Endothelial cell of umbilical vein (primary cell): ENCODE measurements at places on chromosomes 13 and 19.

- no peak for DNase-seq
Measured at GRCh38 chr13:92894447-92894846, 332.2 kb upstream of the GPC6 start.

GRCh38 chr13:87331178-87331577, 340.0 kb upstream of the SLITRK5 start:
- DNase-seq: no peak

DNA sequence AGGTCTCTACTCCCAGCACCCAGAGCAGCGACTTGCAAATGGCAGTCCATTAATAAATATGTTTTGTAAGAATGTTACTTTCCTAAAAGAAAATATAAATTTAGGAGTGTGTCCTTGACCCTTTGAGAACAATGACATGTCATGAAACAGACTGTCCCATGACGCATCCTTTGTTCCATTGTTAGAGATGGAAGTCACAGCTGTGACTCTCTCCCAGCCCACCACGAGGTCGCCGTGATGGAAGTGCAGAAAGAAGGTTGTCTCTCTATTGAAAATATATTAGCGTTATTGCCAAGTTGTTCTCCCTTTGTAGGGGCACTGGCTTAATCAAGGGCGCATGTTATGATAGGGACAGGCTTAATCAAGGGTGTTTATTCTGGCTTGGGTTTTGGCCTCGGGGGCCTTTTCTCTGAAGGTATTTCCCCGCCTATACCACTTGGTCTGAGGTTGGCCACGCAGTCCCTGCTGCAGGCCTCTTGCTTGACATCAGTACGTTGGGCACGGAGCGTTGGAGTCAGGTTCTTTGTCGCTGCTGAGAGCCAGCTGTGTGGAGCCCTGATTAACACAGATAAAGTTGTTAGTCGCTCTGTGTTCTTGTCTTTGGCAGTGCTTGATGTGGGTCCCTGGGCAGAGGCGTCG, 126.7 kb upstream of the ZNF536 start:
- DNase-seq: no peak

DNA sequence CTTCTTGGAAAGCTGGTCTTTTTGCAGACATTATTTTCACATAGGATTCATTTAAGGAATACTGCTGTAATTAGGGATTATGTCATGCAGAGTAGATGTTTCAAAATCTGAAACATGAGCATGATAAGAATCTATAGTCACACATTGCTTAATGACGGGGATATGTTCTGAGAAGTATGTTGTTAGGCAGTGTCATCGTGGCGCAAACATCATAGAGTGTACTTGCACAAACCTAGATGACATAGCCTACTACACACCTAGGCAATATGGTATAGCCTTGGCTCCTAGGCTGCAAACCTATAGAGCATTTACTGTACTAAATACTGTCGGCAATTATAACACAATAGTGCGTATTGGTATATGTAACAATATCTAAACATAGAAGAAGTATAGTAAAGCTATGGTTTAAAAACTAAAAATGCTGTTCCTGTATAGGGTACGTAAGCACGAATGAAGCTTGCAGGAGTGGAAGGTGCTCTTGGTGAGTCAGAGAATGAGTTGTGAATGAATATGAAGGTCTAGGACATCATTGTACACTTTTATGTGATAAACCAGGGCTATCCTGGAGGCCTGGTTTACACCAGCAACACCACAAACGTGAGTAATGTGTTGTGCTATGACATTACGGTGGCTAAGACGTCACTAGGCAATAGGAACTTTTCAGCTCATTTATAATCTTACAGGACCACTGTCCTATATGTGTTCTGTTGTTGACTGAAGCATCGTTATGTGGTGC, 283.1 kb downstream of the MTUS2 start:
- no peak for DNase-seq

DNA sequence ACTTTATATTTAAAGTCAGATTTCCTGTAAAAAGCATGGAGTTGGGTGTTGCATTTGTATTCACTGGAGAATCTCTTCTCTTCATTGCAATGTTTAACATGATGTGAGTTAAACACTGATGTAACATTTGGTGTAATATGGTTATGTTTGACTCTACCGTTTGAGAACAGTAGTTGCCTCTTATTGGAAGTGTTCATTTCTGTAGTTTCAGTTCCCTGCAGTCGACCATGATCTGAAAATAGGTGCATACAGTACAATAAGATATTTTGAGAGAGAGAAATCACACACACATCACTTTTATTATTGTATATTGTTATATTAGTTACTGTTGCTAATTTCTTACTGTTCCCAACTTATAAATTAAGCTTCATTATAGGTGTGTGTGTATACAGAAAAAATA, 105.2 kb upstream of the SPACA7 start:
- DNase-seq: no peak
